Karpas-422 (cell line): ENCODE measurements at places on chromosomes 2 and 18. TPM values are rescaled to one million over a fixed set of nuclear protein-coding genes. Genes with fewer than 3 reads are reported as not detected.

CPO gene
- not detected in 2 replicates for total RNA-seq

MCEE gene
- total RNA-seq, result 22.3 and 27.9 TPM in 2 replicates

POLR1B gene
- total RNA-seq, result 23.8 and 35.4 TPM in 2 replicates

ANXA4 gene
- 1.1 and 2.4 TPM in 2 replicates for total RNA-seq

MBP gene
- total RNA-seq, result 58.3 and 67.8 TPM in 2 replicates

ARHGAP25 gene
- 172 and 213 TPM in 2 replicates for total RNA-seq

TNFRSF11A gene
- 1.0 and 1.2 TPM in 2 replicates for total RNA-seq

TXNDC2 gene
- not detected in 2 replicates for total RNA-seq

CD302 gene
- total RNA-seq, result not detected in 2 replicates
